Right atrium auricular region (tissue), 2 donors: ENCODE measurements at places on chromosomes 5 and 9. TPM values are rescaled to one million over a fixed set of nuclear protein-coding genes. Genes with fewer than 3 reads are reported as not detected.
A peak's percentile ranks its signal among the peaks of the same experiment; 100 is the strongest.

DNA sequence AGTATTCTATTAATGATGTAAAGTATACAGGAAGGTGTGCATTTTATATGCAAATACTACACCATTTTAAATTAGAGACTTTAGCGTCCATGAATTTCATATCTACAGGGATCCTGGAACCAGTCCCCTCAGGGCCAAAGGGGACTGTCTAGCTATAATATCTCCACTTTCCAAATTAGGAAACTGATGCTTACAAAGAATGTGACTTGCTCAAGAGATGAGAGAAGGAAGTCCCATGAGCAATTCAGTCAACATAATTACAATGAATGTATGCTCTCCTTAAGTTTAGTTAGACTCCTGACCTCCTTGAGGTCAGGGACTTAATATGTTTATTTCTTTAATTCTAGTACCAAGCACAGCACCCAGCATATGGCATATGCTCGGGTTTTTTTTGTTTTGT, 23.7 kb downstream of the NIPBL start:
- DNase-seq, result no peak

CATSPER3 gene
- 0.39 TPM for total RNA-seq

GRCh38 chr5:17182981-17183380, 34.5 kb upstream of the BASP1 start:
- no peak for DNase-seq

CCL21 gene
- total RNA-seq, result 26.5 TPM

PCDHB9 gene
- 2.5 TPM for total RNA-seq

- DNase-seq, result no peak
Observed at GRCh38 chr9:131776473-131776872, 36.6 kb upstream of the RAPGEF1 start.

DNA sequence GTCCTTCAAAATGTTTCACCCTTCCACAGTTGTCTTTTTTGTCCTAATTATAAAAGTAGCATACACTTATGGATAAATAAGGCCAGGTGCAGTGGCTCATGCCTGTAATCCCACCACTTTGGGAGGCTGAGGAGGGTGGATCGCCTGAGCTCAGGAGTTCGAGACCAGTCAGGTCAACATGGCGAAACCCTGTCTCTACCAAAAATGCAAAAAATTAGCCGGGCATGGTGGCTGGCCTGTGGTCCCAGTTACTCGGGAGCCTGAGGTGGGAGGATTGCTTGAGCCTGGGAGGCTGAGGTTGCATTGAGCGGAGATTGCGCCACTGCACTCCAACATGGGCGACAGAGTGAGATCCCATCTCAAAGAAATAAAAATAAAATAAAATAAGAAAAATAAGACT, 1.6 kb downstream of the C5orf52 start:
- DNase-seq, result peak; percentile 43

DNA sequence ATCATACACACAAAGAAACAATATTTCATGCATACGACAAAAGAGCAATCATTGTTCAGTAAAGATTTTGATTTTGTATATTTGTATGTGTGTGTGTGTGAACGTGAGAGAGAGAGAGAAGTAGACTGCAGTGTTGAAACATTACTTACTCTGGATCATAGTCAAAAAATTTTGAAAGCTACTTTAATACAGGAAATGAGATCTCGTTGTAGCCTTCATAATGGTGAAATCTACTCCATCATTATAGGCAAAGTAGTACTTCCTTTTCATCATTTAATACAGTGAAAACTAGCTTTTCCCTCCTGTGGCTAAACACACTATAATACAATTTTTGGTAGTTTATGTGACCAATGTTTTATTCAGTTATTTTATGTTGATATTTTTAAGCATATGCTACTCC, 1427.7 kb upstream of the C9orf72 start:
- DNase-seq, result no peak

DNA sequence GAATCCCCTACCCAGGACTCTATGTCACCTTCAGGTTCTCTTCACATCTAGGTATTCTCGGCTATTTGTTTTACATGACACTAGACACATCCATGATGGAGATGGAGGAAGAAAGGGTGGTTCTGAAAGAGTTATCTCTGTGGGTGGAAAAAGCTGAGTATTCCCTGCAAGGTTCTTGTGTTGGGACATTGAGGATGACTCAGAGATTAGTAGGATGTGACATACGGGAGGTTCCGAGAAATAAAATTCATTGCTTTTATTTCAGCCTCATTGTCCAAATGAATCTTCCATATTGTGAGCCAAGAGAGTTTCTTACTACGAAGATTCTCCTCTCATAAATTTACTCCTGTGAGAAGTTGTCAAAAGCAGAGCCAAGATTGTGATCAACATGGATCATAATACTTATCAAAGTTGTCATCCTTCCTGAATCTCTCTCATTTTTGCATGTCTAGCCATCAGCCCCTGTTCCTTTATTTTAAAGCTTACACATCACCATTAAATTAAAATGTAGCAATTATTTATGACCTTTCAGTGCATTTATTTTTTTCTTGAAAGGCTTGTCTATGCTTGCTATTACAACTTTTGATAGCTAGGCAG, 370.0 kb downstream of the PSAT1 start:
- no peak for DNase-seq

C9orf50 gene
- not detected for total RNA-seq

SLC34A3 gene
- total RNA-seq, result not detected

SLC4A9 gene
- total RNA-seq, result not detected

GRCh38 chr9:34139477-34140146, 13.1 kb upstream of the DCAF12 start:
- peak; percentile 85 for DNase-seq

GABRP gene
- not detected for total RNA-seq

LTC4S gene
- 11.1 TPM for total RNA-seq

DNA sequence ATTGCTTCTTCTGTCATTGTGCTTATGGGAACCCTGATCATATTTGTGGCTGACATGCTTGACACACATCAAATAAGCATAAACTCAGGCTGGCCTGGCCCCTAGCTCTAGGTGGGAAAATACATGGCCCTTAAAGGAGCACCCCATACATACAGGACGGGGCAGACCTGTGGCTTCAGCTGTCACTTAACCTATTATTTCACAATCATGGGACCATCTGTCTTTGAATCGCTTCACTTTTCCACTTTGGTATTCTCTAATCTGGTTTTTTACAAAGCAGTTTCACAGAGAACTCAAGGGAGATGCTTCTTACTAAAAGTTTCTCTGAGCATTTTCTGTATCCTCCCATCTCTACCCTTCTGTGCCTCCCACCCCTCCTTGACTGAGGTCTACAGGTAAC, 34.6 kb upstream of the LRRTM2 start:
- no peak for DNase-seq

GRCh38 chr9:5514617-5515260, 4.4 kb downstream of the PDCD1LG2 start:
- DNase-seq, result no peak

DNA sequence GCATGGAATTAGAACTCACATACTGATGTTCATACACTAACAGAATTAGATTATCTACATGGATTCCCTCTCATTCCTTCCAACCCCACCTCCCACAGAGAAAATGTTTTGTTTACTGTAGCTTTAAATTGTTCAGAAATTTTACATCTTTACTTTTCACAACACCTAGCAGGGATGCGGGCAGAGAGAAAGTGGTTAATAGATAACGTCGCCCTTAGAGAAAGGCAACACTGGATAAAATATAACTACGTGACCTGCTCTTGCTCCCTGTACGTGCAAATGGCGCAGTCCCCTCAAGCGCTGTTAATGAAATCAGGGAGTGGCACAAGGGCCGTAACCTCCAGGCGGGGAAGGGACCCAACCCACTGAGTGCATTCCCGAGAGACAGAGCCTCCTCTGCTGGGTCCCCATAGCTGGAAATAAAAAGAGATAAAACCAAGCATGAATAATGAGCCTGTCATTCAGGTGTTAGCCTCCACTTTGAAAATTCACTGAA, 125.3 kb upstream of the DAPK1 start:
- no peak for DNase-seq

DNA sequence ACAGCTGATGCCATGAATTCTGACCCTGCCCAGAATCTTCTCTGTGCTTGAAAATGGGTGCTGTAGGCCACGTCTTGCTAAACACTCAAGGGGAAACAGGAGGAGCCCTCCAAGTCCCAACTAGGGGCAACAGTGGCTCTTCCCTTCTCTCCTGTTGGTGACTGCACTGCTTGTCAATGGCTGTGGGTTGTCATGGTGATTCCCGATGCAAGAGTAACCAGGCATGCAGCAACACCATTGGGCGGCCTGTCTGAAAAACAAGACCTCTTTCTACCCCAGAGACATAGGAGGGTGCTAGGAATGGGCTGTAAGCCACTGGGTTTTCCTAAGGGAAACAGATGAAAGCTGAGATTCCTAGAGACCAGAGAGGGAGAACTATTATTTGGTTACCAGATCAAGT, 201.7 kb upstream of the PANK3 start:
- DNase-seq, result no peak

DNA sequence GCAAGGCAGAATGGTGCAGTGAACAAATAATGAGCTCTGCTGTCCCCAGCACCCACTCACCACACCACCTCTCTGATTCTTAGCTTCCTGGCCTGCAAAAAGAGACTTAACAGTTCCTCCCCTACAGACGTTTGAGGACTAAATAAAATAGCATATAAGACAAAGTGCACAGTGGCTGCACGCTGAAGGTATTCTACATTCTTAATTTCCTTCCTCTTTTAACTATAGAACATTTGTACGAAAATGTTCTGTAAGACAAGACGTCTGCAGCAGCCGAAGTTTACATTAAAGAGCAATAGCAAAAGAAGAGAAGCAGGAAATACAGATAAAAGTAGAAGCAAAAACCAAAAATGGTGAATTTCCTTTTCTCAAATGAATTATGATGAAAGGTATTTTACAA, 15.7 kb downstream of the FBN2 start:
- DNase-seq, result no peak

GRCh38 chr5:57770039-57770438, 287.4 kb upstream of the ACTBL2 start:
- no peak for DNase-seq

- DNase-seq, result no peak
Observed at GRCh38 chr9:19703702-19704101, 85.1 kb downstream of the SLC24A2 start.

GRCh38 chr9:15501179-15501578, 9.6 kb downstream of the PSIP1 start:
- DNase-seq, result no peak

LCN15 gene
- 0.63 TPM for total RNA-seq

DNA sequence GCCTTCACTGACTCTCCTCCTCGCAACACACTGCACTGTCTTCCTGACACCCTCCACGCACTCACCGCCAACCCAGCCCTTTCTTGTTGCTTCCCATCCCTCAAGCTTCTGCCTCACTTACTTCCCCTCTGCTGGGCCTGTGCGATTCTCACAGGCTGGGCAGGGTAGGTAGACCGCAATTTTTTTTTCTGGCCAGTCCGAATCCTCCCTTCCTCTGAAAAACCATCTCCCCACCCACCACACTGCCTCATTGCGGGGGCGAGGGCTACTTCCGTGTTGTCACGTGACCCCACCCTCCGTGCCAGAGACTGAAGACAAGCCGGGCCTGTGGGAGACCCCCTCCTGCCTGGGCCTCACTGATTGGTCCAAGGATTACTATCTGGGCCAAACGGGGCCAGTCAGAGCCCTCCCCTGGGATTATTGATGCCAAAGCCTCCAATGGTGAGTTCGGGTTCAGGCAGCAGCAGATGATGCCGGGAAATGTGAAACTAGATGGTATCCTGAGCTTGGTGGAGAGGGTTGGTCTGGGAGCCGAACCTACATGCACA, 73.1 kb downstream of the STK10 start:
- DNase-seq, result no peak

SSBP2 gene
- total RNA-seq, result 29.3 TPM

FGFR4 gene
- total RNA-seq, result 1.5 TPM

GRCh38 chr5:21806271-21806670, 1046.9 kb downstream of the CDH12 start:
- DNase-seq, result no peak

- DNase-seq, result no peak
Observed at GRCh38 chr5:116506488-116506887, 68.1 kb downstream of the SEMA6A start.

NINJ1 gene
- total RNA-seq, result 89.4 TPM

- DNase-seq, result no peak
Observed at GRCh38 chr5:109676920-109677319, 12.8 kb upstream of the MAN2A1 start.

DNA sequence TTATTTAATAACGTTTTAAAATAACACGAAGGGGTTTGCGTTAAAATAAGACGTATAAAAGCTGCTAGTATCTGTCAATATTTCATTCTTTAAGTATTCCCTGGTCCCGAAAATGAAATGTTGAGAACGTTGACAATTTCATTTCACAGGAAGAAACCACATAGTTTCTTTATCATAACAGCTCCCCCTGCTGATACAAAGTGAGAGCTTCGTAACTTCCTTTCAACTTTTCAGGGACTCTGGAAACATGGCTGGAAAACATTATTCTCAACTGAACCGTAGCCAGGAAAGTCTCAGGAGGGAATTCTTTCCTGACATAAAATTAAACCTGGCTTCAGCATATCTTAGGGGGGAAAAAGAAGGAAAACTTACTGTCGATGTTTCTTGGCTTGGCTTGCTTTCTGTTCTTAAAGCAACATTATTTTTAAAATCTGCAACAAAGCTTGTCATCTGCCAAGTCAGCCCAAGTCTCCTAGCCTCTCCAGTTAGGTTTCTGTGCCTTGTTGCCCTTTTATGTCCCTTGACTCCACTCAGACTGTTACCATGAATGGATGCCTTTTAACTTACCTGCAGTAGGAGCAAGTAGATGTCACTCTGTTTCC, 122.9 kb upstream of the DAB2 start:
- no peak for DNase-seq

DNA sequence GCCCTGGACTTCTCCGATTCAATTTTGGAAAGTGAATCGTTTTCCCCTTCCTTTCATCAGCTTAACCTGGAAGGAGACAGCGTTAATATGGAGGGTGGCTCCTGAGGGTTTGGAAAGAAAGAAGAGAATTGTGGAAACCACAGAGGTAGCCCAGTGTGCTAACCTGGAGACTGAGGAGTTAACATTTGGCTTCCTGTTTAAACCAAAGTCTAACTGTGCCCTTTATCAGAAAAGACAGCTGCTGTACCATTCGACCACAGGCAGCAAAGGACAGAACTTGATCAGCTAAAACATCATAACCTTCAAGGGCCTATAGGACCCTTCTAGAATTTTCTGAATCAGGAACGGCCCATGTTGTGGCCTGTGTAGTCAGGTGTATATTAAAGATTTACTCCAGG, 735 bp downstream of the IDNK start:
- DNase-seq, result no peak

GRCh38 chr5:126872561-126873354, 95.8 kb downstream of the LMNB1 start:
- DNase-seq, result no peak

DNA sequence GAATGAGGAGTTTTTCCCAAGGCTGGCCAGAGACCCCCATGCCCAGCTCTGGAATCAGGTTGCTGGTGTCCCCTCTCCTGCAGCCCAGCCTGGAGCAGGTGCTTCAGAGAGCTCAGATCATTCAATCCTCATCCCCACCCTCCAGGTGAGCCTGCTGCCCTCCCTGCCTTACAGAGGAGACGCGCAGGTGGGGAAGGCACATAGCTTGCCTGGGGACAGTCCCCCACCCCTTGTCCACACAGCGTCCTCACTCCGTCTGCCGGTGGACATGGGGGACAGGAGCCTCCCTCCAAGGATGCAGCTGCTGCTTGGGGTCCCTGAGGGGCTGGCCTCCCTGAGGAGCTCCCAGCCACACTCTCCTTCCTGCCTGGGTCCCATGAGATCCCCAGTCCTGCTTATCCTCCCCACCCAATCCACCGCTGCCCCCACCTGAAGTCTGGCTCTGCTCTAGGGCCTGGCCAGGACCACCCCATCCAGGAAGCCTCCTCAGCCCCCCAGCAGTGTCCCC, 17.1 kb upstream of the QSOX2 start:
- DNase-seq, result no peak

- no peak for DNase-seq
Observed at GRCh38 chr9:130283539-130284248, 18.1 kb downstream of the HMCN2 start.

GRCh38 chr5:113512341-113512740, 1.2 kb upstream of the YTHDC2 start:
- no peak for DNase-seq
